Renal cortical epithelial cell (primary cell): ENCODE measurements at places on chromosomes 1 and 21.

- no peak for DNase-seq
Observed at GRCh38 chr1:1120096-1120495, 4.2 kb upstream of the C1orf159 start.

DNA sequence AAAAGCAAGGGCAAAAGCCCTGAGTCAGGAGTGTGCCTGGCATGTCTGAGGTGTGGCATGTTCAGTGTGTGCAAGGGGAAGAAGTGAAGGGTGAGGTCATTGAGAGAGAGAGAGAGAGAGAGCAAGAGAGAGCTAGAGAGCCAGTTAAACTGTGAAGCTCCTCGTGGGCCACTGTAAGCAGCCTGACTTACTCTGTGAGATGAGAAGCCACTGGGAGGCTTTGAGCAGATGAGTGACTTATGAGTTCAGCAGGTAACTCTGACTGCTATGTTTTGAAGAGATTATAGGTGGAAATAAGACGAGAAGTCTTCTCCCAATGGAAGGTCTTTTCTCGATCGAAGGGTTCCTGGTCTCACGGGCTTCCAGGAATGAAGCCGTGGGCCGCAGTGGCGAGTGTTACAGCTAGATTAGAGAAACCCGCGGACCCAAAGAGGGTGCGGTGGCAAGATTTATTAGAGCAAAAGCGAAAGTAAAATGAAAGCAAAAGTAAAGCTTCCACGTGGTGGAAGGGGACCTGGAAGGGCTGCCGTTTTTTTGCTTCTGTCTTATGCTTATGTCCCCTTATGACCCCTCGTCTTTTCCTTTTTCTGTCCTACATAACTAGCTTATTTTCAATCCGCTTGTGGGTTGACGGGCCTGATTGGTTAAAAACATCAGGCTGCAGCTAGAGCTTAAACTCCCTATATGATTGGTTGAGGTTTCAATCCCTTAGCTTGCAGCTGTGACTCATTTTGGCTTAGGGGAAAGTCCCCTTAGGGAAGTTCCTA lies 323.1 kb upstream of the FAM78B start:
- DNase-seq, result peak; percentile 68

DNA sequence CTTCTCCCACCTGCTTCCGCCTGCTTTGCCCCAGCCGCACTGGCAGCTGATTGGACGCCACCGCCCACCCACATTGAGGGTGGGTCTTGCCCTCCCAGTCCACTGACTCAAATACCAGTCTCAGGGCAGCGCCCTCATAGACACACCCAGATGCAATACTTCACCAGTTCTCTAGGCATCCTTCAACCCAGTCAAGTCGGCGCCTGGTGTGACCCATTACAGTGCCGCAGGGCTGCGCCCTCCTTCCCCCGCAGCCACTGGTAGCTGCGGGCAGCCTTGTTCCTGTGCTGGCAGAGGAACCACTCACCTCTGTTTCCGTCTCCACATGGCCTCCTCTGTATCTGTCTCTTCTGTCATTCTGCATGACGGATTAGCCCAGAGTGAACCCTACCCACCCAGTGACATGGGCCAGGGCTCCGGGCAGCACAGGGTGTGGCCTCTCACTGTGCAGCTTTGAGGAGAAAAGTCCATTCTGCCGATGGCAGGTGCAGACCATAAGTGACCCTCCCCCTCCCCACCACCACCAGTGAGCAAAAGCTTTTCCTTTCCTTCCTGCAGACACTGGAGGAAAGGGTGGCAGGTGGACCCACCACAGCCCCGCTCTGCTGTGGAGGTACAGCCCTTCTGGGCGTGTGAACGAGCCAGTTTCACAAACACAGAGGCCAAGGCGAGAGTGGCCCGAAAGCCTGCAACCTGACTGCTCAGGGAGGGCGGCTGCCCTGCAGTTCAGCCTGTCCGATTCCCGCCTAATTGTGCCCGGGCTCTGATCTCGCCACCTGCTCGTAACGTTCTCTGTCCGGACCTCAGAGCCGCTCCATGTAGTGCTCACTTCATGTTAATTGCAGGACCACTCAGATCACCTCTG lies 57.1 kb downstream of the FAAP20 start:
- DNase-seq, result no peak

DNA sequence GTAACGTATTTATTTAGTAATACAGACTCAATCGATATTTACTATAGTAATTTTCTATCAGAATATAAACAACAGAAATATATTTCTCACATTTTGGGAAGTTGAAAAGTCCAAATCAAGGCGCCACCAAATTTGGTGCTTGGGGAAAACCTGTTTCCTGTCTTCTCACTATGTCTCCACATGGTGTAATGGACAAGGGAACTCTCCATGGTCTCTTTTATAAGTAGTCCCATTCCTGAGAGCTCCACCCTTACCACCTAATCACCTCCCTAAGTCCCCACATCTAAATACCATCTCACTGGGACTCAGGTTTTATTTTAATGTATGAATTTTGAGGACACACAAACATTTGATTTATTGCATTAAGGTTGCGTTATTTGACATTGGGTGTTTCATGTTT lies 848.0 kb downstream of the LTN1 start:
- no peak for DNase-seq

- DNase-seq, result peak; percentile 16
Observed at GRCh38 chr1:29236712-29237128, 398 bp downstream of the PTPRU start.

GRCh38 chr1:232992227-232992626 lies 41.8 kb downstream of the NTPCR start:
- no peak for DNase-seq

GRCh38 chr1:220426989-220427388 lies 100.9 kb upstream of the MARK1 start:
- peak; percentile 69 for DNase-seq

GRCh38 chr1:177441281-177441680 lies 270.5 kb downstream of the BRINP2 start:
- DNase-seq, result no peak

GRCh38 chr21:34850166-34850690 lies 181.4 kb downstream of the CLIC6 start:
- DNase-seq, result no peak

DNA sequence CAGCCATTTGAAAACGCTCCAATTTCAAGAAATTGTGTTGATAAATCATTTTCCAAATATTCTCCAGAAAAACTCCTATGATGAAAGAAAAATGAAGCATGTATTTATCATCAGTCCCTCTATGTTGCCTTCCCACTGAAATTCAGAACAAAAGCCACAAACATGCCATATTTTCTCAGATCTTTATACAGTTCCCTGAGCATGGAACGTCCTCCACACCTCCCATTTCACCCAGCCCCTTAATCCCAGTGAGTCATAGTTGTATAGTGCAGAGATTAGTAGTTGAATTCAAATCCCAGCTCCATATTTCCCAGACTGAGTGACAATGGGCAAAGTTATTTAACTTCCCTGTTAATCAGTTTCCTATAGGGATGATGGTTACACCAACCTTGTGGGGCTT lies 20.6 kb upstream of the NPL start:
- no peak for DNase-seq

GRCh38 chr1:85606414-85606800 lies 25.8 kb downstream of the CCN1 start:
- DNase-seq, result no peak

GRCh38 chr1:111961773-111962565 lies 27.5 kb downstream of the KCND3 start:
- DNase-seq, result no peak

DNA sequence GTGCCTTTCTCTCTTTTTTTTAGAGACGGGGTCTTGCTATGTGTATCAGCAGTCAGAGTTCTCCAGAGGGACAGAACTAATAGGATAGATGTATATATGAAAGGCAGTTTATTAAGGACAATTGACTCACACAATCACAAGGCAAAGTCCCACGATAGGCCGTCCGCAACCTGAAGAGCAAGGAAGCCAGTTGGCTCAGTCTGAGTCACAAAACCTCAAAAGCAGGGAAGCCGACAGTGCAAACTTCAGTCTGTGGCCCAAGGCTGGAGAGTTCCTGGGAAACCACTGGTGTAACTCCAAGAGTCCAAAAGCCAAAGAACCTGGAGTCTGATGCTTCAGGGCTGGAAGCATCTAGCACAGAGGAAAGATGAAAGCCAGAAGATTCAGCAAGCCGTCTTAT lies 16.3 kb upstream of the H3-3A start:
- DNase-seq, result peak; percentile 74

- no peak for DNase-seq
Observed at GRCh38 chr1:54543729-54544496, 4.1 kb upstream of the ACOT11 start.

DNA sequence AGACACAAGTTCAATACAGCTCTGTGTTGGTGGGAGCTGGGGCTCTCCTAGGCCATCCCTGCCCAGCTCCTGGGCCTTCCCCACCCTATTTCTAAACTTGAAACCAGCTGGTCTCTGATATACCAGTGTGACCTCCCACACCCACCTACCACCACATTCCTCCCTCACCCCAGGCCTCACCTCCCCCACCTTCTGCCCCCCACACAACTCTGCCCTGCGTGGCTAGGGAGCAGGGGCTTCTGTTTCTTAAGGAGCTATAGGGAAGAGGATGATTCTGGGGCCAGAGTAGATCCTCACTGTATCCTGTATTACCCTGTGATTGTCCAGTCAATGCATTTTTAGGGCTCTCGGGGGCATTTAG lies 16.5 kb downstream of the NES start:
- DNase-seq, result no peak

GRCh38 chr1:75723989-75724471 lies 479 bp upstream of the ACADM start:
- DNase-seq, result peak; percentile 60

DNA sequence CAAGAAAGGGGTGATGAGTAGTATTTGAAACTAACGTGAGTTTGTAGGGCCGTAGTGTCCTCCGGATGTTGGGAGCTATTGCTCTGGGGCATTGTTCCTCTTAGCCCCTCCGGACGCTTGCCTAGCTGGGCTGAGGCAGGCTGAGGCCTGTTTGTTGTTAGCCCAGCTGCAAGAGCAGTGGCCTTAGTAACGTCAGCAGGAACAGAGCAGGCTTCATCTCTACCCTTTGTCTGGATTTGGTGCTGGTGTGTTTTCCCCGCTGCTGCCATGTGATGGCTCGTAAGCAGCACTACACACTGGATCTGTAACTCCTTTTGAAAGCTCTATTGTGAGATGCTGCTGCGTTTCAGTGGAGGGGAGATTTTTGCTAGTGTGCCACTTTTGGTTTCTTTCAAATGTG lies 57.6 kb downstream of the DNM3 start:
- DNase-seq, result peak; percentile 23

DNA sequence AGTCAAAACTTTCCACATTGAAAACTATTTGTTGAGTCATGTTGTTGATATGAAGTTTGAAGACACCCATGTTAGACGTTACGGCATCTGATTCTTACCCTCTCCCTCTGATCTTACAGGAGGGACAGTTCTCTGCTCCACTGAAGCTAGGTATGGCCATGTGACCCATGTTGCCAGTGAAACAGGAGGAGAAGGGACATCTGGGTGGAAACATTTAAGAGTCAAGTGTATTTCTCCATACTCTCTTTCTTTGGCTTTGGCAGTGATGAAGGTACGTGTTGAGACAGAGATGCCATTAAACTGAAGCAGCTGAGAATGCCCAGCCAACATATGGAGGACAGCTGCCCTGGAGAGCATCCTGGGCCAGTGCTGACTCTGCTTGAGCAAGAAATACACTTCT lies 198.4 kb upstream of the PTGFR start:
- DNase-seq, result no peak

- no peak for DNase-seq
Observed at GRCh38 chr1:219555806-219556205, 57.1 kb downstream of the ZC3H11B start.

- peak; percentile 72 for DNase-seq
Observed at GRCh38 chr21:38293765-38294164, 37.0 kb downstream of the KCNJ15 start.

- DNase-seq, result peak; percentile 11
Observed at GRCh38 chr1:22117851-22118250, 25.0 kb downstream of the WNT4 start.

GRCh38 chr1:19449454-19450228 lies 35.7 kb downstream of the CAPZB start:
- no peak for DNase-seq

- DNase-seq, result no peak
Observed at GRCh38 chr1:12643785-12644184, at the start of gene AADACL4. AADACL4 (plus strand) TSS chr1:12644085; CDS start chr1:12644547, 462 bp downstream.

DNA sequence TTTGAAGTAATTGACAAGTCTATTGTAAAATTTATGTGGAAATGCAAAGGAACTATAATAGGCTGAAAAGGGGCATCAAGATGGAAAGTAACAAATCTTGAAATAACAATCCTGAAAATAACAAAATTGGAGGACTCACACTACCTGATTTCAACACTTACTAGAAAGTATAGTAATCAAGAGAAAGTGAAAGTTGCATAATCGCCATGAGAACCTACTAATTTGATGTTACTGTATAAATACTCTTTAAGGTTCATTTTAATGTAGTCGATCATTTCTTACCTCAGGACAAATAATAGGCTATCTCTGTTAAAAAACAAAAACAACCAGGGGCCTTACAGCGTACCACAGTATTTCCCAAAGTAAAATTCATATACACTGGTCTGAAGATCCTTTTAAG lies 71.7 kb downstream of the EDEM3 start:
- no peak for DNase-seq

GRCh38 chr1:80217377-80217986 lies 1211.0 kb upstream of the ADGRL4 start:
- peak; percentile 88 for DNase-seq

GRCh38 chr1:23867895-23868556 lies at the start of gene FUCA1:
FUCA1 (minus strand) TSS chr1:23868290; CDS start chr1:23868286, 4 bp downstream.
- DNase-seq, result peak; percentile 87

GRCh38 chr1:44973645-44974044 lies 12.8 kb downstream of the EIF2B3 start:
- no peak for DNase-seq

- no peak for DNase-seq
Observed at GRCh38 chr1:168794057-168794456, 65.1 kb upstream of the DPT start.

DNA sequence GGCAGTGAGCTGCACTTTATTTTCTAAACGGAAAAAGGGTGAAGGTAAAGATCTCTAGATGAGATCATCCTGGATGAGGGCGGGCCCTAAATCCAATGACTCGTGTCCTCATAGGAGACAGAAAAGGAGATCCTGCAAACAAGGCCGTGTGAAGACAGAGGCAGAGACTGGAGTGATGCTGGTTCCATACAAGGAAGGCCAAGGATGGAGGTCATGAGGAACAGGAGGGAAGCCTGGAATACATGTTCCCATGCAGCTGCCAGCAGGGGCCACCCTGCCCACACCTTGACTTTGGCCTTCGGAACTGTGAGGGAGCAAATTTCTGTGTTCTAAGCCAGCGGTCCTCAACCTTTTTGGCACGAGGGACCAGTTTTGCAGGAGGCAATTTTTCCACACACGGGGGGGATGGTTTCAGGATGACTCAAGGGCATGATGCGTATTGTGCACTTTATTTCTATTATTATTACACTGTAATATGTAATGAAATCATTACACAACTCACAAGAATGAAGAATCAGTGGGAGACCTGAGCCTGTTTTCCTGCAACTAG lies 94.3 kb downstream of the PSMG1 start:
- peak; percentile 6 for DNase-seq

GRCh38 chr1:154993572-154994268 lies at the start of gene LENEP:
LENEP (plus strand) TSS chr1:154993586; CDS start chr1:154993608, 22 bp downstream.
- no peak for DNase-seq
